ENCODE measurements at places on chromosomes 7 and 10.

DNA sequence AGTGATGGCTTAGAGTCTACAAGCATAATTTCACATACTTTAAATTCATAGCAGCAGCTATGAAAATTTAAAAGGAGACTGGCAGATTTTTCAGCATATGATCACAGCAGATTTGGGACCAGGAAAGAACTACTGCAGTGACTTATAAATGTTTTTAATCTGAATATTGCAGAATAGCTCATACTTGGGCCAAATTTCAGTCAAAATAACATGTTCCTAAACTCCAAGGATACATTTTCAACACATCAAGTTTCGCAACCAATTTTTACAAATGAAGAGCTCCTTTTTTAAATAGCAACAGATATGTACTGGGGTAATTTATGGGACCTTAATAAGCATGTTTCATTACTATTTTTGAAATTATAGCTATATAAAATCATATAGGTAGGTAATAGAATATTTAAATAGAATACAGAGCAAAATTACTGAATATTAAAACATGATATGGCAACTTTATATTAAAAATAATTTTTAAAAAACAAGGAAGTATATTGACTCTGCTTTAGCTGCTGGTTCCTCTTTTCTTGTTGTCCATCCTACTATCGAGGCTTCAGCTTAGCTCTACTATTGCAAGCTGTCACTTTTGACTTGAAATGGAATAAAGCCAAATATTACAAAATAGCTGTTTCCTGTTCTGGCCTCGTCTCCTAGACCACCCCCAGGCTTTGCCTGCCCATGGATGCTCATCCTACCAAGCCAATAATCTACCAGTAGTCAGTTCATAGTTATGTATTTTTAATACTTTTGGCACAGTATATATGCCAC is 123.1 kb downstream of the NRBF2 start:
- DNase-seq = no peak

DNA sequence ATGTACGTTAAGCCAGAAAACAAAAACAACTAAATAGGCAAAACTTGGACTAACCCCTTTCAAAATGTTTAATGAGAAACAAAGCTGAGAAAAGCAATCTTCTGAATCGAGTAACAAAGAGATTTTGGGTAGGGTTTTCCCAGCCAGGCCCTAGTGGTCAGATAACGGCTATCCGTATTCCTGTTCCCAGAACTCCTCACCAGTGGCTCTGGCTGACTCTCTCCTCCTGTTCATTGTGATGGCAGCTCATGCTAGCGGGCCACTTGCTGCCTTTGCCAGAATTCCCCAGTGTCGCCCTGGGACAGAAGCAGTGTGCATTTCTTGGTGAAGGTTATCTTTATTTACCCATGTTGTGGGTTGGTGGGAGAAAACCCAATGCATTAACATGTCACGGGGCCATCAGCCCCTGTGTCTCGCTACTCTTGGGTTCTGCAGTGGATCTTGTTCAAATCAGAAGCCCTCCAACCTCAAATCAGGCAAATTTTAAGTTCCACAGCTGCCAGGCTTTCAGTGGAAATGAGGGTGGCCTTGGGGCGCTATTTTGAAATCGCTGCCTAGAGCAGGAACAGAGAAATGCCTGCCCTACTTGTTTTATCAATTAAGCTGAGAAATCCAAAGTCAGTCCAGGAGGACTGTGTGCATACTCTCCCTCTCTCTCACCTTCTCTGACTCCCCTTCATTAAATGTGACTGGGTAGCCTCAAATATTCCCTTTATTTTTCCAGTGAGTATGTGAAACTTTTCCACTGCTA is 164.5 kb upstream of the NPVF start:
- DNase-seq = no peak

- no peak for DNase-seq
Measured at GRCh38 chr7:158374146-158374545, 213.5 kb downstream of the PTPRN2 start.

DNA sequence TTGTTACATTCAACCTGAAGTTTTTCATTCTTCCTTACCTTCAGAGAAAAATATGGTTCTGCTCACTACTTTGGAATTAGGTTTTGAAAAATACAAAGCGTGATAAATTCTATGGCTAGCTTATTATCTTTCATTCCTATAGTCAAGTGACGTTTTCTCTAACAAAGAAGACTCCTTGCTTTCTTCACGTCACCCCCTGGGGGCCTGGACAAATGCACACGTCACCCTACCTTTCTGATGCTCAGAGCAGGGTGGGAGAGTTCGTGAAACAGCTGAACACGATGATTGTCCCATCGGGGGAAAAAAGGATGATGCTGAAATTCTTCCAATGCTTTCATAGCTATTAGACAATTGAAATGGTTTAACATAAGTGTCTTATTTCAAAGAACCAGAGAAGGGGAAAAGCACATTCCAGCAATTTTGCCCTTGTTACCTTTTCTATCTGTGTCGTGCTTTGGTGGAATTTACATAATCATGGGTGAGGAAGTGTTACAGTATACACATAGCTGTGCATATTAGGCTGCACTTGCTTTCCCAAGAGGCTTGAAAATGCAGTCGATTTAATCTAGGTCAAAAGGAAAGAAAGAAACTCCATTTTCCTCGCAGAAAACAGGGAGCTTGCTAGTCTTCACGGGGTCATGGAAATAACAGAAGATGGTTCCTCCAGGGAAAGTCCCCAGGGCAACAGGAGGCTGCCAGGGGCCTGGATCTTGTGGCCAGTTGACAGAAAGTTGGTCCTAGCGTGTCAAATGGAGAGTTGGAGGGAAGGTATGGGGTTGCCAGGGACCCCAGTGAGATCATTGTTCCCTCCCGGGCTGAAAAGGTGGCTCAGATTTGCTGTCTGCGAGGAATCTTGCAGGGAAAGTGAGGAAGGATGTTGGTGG is 189.2 kb downstream of the CELF2 start:
- DNase-seq = no peak

DNA sequence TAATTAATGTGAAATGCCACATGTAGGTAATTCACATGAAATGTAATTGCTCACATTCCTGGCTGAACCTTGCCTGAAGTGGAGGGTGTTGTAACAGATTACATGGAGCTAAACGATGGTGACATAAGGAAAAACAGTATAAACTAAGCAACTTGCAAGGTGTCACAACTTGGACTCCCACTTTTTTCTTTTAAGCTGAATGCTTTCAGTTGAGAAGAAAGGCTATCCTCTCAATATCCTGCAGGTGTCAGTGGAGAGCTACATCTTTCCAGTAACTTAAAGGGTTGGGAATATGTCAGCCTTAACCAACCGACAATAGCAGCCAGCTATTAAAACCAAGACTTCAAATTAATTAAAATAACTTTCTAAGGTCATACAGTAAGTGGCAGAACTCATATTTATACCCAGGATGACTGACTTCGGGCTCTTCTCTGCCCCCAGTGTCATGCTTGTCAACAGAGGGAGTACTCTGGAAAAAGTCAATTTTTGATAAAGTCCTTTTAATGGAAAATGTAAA is 33.7 kb downstream of the NRBF2 start:
- no peak for DNase-seq

- no peak for DNase-seq
Measured at GRCh38 chr10:123149568-123150270, 1.8 kb downstream of the HMX2 start.

DNA sequence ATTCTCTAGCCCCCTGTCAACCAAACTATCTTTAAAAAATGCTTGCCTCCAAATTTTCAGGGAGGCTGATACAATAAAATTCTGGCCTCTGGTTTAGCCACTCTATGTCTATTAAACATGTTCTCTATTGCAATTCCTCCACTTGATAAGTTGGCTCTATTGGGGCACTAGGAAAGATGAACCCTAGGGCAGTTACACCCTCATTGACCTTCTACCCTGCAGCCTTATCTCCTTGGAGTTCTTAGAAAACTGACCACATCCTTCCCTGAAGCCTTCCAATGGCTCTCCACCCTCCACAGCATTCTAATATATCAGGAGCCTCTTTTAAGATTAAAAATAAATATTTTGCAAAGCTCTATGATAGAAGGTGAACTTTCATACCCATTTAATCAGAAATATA is 30.6 kb downstream of the SVOPL start:
- no peak for DNase-seq

GRCh38 chr10:42809676-42810075 is 27.1 kb downstream of the BMS1 start:
- DNase-seq = no peak

- no peak for DNase-seq
Measured at GRCh38 chr7:52017802-52018679, 701.4 kb upstream of the COBL start.

DNA sequence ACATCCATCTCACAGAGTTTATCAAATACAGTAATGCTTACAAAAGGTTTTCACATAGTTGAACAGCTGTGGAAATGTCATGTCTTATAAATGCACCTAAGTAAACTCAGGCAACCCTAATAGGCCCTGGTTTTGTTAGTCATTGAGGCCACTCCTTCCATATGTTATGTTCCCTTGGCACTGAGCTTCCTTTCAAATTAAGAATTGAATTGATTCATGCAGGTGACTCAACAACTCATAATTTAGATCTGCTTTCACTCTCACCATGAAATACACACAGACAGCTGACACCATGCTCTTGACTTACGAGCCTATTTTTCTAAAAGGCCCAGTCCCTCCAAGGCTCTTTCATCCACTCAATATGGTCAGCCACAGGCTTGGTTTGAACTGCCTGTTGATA is 476.9 kb downstream of the KCNMA1 start:
- no peak for DNase-seq

DNA sequence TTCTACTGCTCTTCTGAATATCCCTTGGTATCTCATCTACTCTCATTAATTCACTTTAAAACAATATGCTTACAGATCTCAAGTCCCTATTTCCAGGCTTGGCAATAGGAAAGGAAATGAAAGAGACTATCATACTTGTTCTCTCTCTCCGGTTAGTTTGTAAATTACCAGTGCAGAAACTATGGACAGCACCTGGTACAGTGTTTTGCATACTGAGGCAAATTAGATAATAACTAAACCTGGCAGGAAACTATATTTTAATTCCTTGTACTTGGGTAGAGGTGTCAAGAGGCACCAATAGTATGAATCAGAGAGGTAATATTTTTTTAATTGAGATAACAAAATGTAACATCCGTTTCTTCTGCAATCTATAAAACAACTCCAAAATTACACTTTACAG is 97.7 kb upstream of the TMEM196 start:
- DNase-seq = no peak

- no peak for DNase-seq
Measured at GRCh38 chr7:30787486-30787885, 16.3 kb downstream of the MINDY4 start.

GRCh38 chr10:17181110-17181509 is 20.4 kb downstream of the TRDMT1 start:
- no peak for DNase-seq

DNA sequence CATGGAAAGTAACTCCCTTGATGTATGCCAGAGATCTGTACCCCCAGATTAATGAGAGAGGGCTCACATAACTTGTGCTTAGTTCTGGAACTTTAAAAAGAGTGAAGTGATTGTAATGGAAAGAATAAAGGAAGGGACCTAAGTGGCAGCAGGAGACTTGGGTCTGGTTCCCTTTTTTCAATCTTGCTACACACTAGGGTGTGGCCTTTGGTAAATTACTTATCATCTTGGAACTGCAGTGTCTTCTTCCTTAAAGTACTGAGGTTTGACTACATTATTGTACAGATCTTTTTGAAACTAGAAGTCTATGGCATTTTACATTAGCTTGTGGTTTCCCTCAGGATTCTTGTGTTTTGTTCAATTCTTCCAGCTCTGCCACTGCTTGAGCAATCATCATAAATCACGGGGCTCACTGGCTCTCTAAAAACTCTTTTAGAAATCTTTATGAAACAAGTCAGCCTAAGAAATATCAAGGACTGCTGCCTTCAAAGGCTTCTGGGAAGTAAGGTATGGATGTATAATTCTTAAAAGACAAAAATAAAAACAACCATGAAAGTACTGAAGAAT is 22.5 kb upstream of the CHRM2 start:
- no peak for DNase-seq

- no peak for DNase-seq
Measured at GRCh38 chr7:26694141-26694540, 170.2 kb downstream of the SKAP2 start.

DNA sequence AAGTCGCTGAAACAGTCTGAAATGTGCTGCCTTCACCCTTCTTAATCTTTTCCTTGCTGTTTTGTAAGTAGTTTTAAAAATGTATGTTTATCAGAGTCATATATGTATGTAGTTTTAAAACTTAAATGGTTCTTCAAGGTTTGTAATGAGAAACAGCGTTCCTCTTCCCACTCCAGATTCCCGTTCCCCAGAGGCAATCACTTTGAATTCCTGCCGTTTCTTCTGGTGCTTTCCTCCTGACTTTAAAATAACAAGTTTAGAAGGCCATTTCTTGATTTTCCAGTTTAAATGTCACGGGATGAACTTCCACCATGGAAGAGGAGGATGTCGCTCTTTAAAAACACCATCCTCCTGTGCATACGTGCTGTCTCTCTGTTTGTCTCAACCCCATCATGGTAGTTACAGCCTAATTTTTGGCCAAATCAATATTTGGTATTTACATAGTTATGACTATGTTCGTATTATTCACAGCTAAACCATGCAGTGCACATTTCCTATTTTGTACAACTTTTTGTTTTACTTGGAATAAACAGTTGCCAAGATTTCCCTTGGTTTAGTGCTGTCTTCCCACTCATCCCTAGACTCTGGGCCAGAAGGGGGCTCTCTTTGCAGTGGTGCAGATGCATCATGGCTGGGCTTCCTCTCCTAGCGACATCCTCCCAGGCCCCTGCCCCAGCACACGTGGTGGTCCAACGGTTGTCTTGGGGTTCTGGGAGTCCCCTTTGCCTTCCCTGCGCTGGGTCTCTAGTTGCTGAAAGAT is 151.4 kb downstream of the PTPN20 start:
- no peak for DNase-seq

DNA sequence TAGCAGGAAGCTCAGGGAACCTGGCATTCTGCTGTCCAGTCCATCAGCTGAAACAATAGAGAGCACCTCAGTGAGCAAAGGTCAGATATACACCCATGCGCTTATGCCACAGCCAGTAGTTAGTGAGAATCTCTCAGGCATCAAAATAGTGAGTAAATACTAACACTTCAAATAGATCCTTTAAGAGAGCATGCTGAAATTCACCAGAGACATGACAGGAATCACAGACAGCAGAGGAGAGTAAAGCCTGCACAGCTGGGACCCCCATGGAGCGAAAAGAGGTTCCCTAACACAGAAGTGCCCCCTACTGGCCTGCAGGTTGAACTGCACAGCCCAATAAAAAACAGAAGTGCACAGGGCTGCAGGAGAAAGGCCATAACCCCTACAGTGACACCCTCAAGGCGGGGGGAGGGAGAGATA is 57.6 kb upstream of the ANTXRL start:
- peak; percentile 11 for DNase-seq

DNA sequence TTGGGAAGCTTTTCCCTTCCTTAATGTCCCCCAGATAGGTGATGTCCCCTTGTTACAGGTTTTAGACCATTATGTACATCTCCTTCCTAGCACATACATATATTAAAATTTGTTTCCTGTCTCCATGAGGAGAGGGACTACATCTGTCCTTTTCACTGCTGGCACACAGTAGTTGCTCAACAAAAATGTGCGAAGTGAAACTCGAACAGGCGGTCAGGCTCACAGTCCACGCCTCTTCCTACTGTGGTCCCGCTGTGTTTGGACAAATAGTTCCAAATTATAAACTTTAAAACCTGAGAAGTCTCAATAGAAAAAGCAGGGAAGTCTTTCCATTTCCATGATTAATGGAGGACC is 1.2 kb upstream of the HHEX start:
- no peak for DNase-seq

GRCh38 chr7:2173189-2173827 is 59.4 kb downstream of the MAD1L1 start:
- no peak for DNase-seq

Measured in CD8-positive, alpha-beta memory T cell (primary cell).